ENCODE measurements at places on chromosomes 1 and 21.

DNA sequence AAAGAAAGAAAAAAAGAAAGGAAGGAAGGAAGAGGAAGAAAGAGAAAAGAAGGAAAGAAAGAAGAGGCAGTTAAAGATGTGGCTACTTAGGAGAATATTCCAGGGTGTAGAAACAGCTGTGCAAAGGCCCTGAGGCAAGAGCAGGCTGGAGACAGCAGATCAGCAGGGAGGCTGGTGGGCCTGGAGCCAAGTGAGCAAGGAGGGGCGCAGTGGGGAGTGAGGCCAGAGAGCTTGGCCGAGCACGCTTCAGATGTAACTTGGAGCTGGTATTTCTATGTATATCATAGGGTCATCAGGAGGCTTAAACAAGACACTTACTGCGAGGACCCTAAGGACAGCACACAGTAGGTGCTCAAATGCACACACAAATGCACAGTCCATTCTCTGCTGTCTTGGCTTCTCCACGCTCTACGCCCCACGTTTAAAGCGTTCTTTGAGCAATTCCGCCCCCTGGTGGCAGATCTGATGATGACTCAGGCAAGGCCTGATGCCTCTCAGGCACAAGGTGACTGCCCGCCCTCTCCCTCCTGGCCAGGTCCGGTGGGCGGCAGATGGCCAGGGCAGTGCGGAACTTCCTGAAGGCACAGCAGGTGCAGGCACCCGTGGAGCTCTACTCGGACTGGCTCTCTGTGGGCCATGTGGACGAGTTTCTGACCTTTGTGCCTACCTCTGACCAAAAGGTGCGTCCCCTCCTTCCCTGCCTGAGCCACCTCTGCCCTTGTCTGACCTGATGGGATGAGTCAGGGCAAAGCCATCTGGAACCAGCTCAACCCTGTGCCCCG lies 11.9 kb upstream of the PADI3 start:
- DNase-seq, result peak; percentile 74

- no peak for DNase-seq
Measured at GRCh38 chr21:38712664-38713063, 93.1 kb upstream of the ETS2 start.

DNA sequence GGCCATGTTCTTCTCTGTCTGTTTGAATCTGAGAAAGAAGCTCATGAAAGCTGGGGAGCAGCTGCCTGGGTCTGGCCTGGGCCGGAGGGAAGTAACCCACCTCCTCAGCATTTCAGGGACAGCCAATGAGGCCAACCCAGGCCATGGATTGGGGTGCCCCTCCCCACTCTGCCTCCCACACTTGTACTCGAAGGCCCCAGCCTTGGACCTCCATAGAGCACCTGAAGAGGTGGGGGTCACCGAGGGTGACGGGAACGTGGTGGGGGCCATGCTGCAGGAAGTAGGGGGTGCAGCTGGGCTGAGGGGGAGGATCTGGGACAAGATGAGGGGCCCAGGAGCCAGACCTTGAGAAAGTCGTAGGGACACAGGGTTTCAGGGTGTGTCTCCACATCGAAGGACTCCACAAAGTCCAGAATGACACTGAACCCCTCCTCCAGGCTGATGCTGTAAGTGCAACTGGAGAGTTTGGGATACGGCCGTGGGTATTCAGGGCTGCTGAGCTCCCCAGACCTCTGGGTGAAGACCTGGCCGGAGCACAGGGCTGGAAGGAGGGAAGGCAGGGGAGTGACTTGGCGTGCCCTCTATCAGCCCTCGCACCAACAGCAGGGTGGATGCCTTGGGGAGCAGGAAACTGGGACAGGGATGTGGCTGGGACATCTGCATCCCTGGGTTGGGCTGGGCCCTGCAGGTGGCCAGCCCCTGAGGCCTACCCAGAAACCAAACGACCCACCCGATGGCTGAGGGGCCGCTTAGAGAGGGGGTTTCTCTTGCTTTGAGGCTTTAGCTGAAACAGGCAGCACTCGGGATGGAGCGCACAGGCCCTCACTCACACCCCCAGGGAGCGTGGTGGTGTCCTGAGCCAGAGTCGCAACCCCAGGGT lies 3.8 kb downstream of the MASP2 start:
- DNase-seq, result no peak

- DNase-seq, result no peak
Measured at GRCh38 chr1:1407636-1408318, 684 bp upstream of the MRPL20 start.

DNA sequence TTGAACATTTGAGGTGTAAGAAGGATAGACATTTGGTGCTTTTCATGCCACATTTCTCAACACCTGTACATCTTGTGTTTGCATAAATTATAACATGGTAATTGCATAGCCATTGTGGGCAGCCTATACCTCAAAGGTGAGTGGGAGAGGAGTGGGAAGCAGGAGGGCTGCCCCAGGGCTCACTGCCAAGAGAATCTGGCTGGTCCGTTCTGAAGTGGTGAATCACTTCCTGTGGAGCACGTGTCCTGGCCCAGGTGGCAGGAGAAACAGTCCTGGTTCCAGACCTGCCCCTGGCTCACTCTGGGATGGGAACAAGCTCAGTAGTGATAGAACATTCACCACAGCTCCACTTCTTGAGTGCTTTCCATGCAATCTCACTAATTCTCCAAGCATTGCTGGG lies 11.6 kb upstream of the OLFML2B start:
- DNase-seq, result no peak

DNA sequence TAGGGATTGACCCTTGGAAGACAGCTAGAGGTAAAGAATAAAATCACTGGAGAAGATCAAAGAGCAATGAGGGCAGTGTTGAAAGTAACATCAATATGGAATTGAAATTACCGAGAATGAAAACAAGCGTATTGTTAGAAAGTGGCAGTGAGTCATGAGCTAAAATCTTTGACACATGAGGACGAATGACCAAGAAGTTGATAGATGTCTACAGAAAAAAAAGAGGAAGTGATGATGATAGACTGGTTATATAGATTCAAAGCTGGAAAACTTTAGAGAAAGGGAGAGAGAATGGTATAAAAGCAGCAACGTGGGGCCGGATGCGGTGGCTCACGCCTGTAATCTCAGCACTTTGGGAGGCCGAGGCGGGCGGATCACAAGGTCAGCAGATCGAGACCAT lies 12.5 kb upstream of the DNM3 start:
- DNase-seq, result no peak

GRCh38 chr21:33848249-33848953 lies 67.2 kb downstream of the ATP5PO start:
- no peak for DNase-seq
